T1000 (cell line): ENCODE measurements at places on chromosomes 6 and 20.

- DNase-seq = no peak
Measured at GRCh38 chr6:352474-352873, 39.1 kb upstream of the IRF4 start.

DNA sequence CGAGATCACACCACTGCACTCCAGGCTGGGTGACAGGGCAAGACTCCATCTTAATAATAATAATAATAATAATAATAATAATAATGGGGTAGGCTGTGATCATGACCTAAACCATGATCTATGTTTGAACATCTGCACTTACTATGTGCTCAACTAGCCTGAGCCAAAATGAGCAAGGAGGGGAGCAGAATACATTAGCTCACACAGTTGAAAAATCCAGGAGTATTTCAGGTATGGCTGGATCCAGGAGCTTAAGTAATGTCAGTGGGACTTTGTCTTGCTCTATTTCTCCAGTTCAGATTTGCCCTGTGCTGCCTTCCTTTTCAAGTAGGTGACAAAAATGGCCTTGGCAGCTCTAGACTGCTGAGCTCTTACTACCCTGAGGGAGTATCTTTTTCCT is 32.7 kb upstream of the SLC9A8 start:
- no peak for DNase-seq

GRCh38 chr20:46172961-46173536 is 54.9 kb downstream of the CD40 start:
- no peak for DNase-seq

DNA sequence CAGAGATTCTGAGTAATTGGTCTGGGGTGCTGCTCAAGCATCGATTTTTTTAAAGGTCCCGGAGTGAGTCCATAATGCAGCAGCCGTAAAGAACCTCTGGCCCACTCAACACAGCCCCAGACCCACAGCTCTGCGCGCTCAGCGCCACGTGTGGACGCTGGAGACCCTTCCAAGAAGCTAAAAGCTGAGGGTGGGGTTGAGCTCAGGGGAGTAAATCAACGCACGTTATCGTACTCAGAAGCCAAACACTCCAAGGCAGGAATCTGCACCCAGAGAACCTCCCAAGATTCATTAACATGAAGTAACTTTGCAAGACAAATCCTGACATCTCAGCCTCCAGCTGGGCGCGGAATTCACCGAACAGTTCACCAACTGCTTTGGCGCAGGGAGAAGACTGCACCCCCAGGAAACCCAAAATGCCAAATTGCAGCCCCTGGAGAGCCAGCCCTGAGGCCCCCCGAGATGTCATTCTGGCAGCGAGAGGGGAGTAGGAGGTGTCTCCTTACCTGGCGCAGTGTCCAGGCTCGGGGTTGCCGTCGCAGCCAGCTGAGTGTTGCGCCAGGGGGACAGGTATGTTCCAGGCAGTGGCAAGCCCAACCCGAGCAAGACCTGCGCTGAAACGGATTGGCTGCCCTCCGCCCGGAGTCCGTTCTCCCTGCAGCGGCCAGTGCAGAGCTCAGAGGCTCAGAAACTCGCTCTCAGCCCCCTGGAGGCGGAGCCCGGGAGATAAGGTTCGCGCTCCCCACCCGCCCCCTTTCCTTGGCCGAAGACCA is at the start of gene COL21A1:
Gene COL21A1, minus strand, starts transcription at position 700 of the 773 bp plus-strand sequence. CDS start 64,962 bp downstream, outside the sequence.
- no peak for DNase-seq

DNA sequence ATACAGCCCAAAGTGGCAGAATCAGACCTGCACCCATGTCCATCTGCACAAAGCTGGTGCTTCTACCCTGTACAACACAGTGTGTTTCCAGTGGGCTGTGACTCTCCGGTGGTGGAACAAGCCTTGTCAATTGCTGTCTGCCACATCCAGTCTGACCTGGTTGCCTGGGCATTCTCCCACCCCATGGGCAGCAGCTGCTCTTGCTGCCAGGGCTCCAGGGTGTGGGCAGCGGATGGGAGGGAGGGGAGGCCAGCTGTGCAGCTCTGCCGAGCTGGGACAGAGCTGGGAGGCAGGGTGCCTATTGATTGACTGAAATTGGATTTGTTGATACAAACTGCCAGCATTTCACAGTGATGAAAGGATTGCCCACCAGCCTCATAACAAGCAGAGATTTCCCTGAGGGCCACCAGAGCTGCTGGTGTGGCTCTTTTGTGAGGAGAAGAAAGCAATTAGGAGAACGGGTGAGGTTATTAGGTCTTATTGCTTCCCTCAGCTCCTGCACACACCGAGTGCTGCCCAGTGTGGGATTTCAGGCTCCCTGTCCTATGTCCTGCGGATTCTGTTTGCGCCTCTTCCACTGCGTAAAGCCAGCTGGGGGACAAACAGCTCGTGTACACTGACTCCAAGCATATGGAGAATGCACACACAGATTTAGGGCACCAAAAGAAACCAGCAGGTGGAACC is 150.8 kb downstream of the NRN1 start:
- no peak for DNase-seq

DNA sequence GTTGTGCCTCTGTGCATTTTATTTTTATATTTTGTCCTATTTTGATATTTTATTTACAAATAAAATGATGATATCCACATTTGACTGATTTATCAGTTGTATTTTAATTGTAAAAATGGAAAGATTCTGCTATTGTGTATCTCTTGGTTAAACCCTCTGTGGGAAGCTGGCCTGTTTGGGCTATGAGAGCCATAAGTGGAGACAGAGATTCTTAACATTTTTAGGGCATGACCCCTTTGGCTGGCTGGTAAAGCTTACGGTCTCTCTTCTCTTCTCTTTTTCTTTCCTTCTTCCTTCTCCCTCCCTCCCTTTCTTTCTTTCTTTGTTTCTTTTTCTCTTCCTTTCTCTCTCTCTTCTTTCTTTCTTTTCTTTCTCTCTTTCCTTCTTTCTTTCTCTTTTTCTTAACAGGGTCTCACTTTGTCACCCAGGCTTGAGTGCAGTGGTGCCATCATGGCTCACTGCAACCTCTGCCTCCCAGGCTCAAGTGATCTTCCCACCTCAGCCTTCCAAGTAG is 172.3 kb upstream of the CDYL start:
- no peak for DNase-seq

DNA sequence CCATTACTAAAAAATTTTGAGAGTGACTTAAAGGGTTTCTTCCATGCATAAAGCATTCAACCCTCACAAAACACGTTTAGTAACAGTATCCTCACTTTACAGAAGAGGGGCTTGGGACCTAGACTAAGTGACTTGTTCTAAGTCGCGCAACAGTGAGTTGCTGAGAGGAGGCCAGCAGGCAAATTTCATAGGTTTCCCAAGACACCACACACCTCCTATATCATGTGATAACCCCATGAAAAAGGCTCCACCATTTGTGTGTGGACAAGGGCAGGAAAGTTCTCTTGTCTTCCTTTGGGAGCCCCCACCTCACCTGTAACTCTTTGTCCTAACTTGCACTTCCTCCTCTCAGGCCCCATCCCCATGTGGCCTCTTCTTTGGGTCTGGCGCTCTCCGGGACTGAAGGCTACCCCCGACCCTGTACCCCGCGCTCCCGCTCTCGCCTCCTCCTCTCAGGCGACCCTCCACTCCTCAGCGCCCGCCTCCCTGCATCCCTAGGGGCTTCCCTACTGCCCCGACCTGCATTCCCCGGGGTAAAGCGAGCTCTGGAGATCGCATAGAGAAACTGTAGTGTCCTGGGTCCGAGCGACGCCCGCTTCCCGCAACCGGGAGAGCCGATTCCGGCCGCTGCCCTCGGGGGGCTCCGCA is 392 bp downstream of the PSMB8 start:
- DNase-seq = no peak

- DNase-seq = no peak
Measured at GRCh38 chr20:46022411-46023147, 6.4 kb upstream of the SLC12A5 start.

DNA sequence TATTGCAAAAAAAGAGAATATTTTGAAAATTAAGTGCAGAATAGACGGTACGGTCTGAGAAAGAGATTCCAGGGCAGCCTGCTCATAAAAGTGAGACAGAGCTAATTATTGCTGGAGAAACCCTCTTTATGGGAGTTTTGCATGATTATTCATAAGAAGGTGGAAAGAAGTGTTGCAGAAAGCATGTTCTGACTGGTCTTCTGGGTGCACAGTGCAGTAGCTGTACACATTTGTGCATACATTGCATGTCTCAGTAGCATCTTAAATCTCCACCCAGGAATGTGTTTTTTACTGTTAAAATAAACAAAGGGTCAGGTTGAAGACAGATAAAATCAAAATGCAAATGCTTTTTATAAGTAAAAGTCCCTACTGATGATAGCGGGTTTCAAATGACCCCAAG is 1813.6 kb upstream of the DEFB115 start:
- no peak for DNase-seq

DNA sequence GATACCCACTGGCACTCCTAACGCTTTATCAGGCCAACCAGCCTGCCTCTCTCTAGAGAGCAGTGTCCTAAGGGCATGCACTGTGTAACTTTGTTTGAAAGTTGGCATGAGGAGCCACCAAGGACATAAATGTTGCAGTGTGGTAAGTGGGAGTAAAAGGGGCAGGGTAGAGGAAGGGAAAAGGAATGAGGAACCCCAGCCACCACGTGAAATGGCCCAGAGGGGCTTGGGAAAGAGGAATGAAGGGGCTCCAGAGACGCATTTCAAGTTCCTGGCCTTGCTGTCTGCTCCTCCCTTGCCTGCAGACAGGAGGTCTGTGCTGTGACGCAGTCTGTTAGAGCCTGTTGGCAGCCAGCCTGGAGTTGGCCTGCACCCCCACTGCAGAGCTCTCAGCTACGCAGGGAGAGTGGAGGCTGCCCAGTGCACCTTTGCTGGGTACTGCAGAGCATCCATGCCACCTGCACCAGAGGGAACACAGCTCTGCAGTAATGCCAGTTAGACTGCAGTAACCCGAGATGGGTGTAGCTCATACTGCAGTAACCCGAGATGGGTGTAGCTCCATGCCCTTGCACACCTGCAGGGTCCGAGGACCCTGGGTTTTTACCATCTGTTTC is 86.8 kb upstream of the SNAP25 start:
- no peak for DNase-seq

DNA sequence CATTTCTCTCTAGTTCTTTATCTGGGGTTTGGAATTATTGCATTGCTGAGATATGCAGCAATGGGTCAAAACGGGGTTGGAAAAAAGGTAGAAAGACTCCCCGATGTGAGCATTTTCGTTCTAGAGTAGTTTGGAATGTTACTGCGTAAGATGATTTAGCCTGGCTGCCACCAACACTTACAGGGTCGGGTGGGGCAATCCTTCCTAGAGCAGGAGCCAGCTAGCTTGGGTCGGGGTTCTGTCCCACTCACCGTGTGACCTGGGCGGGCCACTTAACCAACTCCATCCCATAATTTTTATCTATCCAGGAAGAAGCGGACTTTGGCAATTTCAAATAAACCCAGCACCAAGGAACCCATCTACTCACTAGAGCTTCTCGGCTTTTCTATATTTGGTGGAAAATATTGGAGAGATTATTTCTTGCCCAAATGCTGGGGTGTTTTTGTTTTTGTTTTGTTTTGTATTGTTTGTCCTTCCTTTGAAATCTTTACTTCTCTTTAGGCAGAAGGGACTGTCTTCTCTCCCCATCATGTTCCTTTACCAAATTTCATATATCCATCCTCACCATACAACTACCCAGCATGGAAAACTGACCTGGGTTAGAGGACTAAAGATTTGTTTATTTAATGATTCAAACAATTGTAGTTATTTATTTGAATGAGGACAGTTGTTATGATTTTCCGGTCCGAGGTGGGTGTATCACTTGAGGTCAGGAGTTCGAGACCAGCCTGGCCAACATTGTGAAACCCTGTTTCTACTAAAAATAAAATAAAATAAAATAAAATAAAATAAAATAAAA is 72.4 kb downstream of the GPX5 start:
- no peak for DNase-seq
